NCI-H187 (cell line): ENCODE measurements at places on chromosomes 6 and 20.

DNA sequence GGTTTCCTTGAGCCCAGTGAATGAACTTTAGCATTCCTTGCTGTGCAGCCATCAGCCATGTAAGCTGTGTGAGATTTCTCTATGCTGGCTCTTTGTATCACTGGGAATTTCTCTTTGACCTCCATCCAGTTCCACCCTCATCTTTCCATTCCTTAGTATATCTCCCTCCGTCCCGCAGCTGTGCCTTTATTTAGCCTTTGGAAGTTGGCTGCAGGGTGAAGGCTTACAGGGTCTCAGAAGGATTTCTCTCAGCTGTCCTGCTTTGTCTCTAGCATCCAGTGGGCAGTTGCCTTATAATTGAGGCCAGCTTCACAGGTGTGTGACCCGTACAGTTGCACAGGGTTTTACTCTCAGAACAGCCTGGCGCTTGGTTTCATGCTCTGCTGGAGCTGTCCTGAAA, 144.3 kb downstream of the PXDC1 start:
- no peak for DNase-seq

GRCh38 chr6:6610031-6610591, 21.6 kb downstream of the LY86 start:
- DNase-seq = no peak

DNA sequence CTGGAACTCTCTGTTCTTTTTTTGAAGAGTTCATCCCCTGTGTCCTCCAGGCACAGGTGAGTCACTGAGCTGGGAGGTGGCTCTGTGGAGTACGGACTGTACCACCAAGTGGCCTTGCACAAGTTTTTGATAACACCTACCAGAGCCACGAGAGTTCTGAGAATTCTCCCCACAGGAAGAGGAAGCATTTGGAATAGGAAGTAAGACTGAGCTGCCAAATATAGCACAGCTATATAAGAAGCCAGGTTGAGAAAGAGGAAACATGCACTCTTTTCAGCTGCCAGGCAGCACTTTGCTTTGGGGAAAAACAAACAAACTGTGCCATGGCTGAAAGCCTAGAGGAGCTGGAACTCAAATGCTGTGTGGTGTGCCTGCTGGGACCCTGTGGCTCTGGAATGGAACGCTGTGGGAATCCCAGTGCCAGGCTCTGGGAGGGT, 70.8 kb upstream of the RIPOR2 start:
- no peak for DNase-seq

DNA sequence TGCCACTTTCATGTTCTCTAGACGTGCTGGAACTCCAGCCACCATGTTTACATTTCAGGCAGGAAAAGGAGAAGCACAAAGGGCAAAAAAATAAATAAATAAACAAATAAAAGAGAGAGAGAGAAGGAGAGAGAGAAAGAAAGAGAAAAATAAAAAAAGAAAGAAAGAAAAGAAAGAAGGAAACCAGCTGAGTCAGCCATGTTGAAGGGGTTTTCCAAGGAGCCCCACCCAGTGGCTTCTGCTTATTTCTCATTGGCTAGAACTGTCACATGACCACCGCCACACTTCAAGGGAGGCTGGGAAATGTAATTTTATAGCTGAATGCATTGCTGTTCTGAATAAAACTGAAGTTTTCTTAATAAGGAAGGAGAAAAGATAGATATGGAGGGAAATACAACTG, 71.1 kb downstream of the BFSP1 start:
- no peak for DNase-seq

DNA sequence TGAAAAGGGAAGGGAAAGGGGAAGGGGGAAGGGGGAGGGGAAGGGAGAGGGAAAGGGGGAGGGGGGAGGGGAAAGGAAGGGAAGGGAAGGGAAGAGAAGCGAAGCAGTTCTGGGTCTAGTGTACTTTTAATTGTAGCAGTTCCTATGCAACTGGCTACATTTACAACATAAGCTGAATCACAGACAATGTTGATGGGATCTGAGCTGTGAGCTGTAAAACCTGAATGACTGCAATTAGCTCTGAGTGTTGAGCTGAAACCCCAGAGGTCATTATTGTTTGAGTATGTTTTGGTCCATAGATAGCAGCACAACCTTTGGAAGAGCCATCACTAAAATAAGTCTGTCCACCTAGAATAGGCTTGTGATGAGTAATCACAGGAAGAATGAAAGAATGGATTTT, 7.2 kb upstream of the ABHD12 start:
- no peak for DNase-seq
